ENCODE measurements at places on chromosomes 1 and 21.

DNA sequence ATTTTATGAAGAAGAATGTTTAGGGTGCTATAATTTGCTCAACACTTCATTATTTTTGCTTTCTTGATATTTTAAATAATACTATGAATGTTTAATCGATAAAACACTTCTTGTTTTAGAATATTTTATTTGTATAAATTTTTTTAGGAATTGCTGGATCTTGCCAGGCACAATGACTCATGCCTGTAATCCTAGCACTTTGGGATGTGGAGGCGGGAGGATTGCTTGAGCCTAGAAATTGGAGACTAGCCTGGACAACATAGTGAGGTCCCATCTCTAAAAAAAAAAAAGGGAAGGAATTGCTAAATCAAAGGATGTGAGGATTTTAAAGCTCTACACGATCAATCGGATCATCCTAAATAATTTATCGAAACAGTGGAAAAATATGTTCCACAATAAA, 17.6 kb downstream of the RNF11 start:
- DNase-seq = no peak

DNA sequence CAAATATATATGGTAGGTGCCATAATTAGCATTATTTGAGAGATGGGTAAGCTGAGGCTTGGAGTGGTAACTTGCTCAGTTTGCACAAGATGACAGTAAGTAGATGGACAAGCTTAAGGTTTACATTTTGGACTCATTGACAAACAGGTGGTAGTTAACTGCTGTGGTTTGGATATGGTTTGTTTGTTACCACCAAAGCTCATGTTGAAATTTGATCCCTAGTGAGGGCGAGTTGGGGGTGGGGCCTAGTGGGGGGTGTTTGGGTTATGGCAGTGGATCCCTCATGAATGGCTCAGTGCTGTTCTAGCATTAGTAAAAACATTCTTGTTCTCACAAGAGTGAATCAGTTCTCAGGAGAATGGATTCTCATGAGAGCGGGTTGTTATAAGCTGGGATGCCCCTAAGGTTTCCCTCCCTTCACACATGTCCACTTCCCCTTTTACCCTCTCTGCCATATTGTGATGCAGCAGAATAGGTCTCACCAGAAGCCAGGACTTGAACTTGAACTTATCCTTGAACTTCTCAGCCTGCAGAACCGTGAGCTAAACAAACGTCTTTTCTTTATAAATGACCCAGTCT, 6.6 kb upstream of the PRRX1 start:
- DNase-seq = no peak

GRCh38 chr1:178030467-178030866, 60.6 kb upstream of the SEC16B start:
- no peak for DNase-seq

- DNase-seq = no peak
These were observed 11.9 kb downstream of the XPR1 start for GRCh38 chr1:180643693-180644092.

GRCh38 chr1:203126151-203126865, 1.2 kb upstream of the ADORA1 start:
- no peak for DNase-seq

DNA sequence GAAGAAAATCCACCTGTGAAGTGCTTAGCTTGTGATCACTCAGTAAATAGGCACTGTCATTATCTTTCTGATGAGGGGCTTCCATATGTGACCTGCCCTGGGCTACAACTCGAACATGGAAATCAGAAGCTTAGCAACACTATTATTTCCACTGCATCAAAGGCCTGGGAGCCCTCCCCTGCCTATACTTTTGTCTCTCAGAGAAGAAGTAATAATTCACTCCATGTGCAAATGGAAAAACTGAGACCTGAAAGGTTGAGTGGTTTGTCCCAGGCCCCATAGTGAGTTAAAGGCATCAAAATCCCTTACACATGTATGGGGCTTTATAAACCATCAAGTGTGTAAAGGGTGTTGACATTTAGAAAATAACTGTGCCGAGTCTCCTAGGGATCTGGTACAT, 20.9 kb downstream of the SOX13 start:
- no peak for DNase-seq

- DNase-seq = peak; percentile 77
These were observed 6.9 kb downstream of the PINK1 start for GRCh38 chr1:20640183-20640597.

Measured in GM10248 (cell line).